Natural killer cell treated with Interleukin-12 subunit alpha and Interleukin-12 subunit beta and Interleukin-15 and Interleukin-18, amount 100 ng/mL, for 72 hours (primary cell): ENCODE measurements at places on chromosomes 6 and 20.

DNA sequence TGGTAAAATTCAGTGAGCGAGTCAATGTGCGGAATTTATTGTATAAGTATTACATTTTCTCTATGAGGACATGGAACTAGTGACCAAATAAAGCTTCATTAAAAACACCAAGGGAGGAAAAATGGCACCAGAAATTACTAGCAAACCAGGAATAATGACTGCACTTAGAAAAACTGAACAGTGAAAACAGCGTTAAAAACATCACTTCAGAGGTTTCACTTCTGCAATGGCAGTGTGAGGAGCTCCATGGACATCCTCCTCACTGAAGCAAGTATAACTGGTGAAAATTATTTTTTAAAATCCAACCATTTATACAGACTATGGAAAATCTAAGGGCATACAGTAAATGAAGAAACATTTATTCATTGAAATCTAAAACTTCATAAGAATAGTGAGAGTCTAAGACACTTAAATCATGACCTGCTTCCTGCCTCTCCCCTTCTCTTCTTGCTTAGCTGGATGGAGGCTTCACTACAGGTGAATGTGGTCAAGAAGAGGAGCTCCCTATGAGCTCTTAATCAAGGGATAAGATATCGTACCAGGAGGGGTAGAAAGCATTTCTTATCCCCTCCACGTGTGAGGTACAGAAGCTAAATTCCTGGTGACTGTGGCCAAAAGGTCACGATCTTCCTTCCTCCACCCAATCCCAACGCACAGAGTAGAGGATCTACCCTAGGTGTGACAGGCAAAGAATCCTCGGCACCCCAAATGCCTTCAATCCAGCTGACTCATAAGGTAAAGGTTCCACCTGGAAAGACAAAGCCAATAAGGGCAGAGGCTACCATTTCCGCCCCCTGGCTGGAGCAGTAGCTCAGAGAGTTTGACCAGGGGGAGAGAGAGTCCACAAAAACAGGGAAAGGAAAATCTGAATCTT is 12.3 kb upstream of the ASF1A start:
- no peak for DNase-seq

DNA sequence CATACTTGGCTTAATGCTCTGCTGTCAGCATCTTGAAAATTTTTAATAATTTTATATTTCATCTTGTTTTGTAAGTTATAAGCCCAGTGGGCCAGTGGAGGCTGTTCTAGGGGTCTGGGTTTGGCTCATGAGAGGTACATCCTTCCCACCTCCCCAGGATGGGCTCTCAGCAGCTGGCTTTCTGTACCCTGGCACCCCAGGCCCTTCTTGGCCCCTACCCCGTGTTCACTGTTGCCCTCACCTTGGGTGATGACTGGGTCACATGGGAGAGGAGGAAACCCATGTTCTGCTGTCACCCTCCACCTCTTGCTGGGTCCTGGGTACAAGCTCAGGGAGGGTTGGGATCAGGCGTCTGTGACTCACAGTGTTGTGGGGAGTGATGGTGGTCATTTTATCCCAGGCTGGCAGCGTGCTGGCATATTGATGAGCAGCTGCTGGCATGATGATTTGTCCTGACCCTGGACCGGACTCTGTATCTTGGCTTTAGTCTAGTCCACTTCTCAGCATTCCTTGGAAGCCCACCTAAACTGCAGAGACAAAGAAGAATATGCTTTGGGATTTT is 34.6 kb downstream of the SLC16A10 start:
- DNase-seq, result no peak

- DNase-seq, result no peak
Observed at GRCh38 chr20:3784216-3784853, 2.2 kb downstream of the CENPB start.

GRCh38 chr6:35147486-35147885 is 6.3 kb upstream of the TCP11 start:
- no peak for DNase-seq

- DNase-seq, result no peak
Observed at GRCh38 chr20:62835931-62836861, 19.3 kb downstream of the COL9A3 start.

GRCh38 chr6:130065609-130066156 is 47.3 kb downstream of the L3MBTL3 start:
- no peak for DNase-seq

DNA sequence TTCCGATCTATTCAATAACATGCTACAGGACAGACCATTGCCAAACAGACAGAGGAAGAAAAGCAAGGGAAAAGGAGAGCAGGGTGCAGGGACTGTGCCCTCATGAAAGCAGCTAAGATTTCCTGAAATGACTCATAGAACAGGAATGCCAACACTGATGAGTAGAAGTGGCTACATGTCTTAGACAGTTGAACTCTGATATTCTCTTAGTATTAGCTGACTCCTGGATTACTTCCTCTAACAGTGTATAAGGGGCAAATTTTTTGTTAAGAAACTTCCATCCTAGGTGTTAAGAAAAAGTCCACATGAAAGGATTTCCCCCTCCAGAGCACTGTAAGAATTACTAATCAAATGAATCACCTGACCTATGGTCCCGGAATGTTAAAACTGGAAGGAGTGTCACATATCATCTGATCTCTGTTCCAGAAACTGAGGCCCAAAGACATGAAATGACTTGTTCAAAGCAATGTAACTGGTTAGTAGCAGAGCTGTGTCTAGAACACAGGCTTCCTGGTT is 224.9 kb downstream of the IBTK start:
- DNase-seq, result no peak

- no peak for DNase-seq
Observed at GRCh38 chr6:10272591-10272990, 142.3 kb downstream of the TFAP2A start.

DNA sequence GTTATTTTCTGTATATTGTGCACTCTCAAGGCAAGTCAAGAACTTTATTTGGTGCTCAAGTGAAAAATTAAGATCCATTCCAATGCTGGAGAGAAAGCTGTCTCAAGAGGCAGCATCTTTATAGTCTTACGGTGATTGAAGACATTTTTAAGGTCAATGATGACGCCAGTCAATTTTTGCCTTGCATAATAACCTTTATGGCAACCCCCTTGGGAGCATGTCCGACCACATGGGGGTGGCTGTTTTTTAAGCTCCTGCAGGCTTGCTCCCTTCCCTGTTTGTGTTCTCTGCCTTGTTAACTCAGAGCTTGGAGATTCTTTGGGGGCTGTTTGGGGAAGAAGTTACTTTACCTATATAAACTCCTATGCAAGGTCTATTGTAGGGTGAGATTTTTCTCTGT is 109.6 kb upstream of the FERMT1 start:
- no peak for DNase-seq

DNA sequence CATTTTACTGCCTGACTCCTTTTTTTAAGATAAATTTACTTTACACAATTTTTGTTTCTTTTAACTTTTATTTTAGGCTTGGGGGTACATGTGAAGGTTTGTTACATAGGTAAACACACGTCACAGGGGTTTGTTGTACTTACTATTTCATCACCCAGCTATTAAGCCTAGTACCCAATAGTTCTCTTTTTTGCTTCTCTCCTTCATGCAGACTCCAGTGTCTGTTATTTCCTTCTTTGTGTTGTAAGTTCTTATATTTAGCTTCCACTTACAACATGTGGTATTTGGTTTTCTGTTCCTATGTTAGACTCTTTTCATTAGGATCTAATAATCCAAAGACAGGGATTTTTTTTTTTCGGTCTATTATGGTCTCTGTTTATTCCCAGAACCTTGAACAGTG is 83.5 kb upstream of the CCN6 start:
- DNase-seq, result no peak

DNA sequence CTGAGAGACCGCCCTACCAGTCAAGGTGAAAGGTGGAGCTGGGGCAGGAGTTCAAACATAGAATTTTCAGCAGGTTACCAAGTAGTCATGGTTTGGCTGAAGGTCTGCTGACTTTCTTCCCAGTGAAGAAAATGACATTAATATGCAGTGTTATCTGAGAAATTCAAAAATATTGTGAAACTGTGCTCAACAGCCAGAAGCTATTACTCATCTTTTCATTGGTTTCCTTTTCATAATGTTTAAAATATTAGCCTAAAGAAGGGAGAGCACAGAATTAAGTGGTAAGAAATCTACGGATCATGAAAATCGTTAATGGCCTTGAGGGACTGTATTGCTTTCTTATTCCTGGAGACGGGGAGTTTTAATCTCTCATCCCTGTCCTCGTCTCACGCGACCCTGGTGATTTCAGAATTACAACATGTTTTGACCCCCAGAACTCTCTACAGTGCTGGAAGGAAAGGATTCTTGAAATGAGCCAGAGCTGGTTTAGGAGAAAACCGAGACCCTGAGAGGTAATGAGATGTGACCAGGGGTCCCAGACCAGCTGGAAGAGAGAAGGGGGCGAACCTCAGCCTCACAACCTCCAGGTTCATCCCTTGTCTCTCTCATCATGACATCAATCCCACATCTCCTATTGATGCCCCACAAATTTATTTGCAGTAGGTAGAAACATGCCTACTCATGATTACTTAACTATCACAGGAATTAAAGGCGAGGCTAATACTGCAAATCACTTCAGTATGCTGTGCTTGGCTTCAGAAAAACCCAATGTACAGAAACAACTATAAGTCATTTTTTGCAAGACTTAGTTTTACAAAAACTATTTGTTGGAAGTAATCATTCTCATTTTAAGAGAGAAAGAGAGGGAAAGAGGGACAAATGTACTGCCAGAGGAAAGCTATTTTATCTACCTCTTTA is 209.5 kb downstream of the FNDC1 start:
- no peak for DNase-seq

DNA sequence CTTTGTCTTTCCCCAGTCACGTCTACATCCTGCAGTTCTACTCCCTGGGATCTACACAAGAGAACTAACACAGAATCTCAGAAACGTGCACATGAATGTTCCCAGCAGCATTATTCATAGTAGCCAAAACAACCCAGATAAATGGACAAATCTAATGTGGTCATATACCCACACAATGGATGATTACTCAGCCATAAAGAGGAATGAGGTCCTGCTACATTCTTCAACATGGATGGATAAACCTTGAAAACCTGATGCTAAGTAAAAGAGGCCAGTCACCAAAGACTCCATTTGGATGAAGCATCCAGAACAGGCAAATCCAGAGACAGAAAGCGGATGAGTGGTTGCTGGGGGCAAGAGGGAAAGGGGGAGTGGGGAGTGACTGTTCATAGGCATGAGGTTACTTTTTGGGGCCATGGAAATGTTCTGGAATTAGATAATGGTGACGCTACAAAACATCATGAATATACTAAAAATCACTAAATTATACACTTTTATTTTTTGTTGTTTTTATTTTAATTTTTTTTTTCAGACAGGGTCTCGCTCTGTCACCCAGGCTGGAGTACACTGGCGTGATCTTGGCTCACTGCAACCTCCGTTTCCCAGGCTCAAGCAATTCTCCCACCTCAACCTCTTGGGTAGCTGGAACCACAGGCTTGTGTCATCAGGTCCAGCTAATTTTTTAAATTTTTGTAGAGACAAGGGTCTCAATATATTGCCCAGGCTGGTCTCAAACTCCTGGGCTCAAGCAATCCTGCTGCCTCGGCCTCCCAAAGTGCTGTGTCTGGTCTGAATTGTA is 50.8 kb upstream of the DSN1 start:
- DNase-seq, result no peak

DNA sequence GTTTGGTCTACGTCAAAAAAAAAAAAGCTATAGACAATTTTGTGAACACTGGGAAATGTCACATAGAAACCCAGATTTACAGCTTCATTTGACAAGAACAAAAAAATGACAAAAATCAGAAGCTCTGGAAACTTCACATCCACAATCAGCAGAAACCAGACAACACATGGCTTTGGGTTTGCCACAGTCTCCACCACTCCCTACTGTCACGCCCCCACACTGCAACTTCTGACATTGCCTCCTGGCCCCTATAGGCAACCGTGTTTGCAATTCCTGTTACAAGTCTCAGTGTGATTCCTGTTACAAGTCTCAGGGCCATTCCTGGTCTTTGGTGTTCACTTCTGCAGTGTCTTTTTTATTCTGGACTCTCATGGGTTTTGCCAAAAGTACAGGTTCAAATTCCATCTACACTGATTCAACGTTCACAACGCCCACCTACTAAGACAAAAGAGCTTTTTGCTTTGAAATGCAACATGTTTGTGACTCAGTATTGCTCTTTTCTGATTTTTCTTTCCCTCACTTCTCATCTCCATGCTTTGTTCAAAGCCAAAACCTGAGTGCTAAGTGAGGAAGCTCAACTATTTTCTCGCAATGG is 12.0 kb downstream of the CNKSR3 start:
- no peak for DNase-seq

DNA sequence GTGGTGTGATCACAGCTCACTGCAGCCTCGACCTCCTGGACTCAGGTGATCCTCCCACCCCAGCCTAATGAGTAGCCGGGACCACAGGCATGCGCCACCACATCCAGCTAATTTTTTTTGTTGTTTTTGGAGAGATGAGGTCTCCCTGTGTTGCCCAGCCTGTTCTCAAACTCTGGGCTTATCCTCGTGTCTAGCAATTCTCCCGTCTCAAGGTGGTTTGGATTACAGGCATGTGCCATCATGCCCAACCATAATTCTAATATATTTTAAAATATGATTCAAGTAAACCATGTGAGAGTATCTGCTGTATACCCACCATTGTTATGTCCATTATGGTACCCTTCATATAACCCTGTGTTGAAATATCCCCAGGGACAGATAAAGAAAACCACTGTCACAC is 60.3 kb upstream of the C20orf144 start:
- DNase-seq, result no peak

DNA sequence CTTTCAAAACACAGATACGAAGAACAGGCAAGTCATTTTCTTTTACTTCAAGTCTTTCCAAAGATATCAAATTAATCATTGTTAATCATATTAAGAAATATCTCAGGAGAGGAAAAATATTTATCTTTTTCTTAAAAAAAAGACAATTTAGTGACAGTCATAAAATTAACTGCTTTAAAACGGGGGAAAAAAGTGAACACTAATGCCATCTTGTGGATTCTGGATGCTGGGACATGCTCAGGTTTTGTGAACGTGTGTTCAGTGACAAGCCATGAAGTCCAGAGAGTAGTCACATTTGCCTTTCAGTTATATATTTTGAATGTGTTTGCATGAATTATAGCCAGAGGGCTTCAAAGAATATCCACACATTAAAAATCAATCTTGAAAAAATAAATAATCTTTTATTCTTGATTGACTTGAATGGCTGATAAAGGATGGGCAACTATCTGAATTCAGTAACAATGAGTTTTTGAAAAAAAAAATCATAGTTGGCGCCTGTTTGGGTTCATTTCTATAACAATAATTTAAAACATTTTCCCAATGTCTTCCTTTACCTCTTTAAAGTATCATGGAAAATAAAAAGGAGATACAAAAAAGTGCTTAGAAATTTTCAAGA is 74.7 kb upstream of the NOX3 start:
- no peak for DNase-seq

GRCh38 chr20:17648791-17649730 is 33.0 kb downstream of the RRBP1 start:
- DNase-seq, result no peak
